Hippocampal formation (tissue), 2 donors: ENCODE measurements at places on chromosomes 4 and X.

GRCh38 chr4:958314-958665, 15.1 kb downstream of the DGKQ start:
- DNase-seq: no peak

DNA sequence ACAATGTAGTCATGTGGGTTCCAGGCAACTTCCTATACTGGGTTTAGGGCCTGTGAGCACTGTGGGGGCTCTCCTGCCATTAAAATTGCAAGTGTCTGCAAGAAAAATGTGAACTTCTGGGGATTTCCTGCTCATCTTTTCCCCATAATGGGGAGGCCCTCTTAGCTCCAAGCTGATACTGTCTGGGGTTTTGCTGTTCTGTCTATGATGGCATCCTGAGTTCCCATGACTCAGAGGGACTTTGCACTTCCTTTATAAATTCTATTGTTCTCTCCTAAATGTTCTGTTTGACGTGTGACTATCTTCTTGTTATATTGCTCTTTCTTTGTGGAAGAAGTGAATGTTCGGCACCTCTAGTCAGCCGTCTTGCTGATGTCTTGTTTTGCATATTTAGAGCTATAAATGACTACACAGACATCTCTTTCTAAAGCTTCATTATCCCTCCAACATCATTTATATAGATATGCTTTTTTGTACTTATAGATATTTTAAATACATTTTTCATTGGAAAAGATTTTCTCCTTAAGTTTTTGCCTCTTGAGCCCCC, 465.8 kb downstream of the NAF1 start:
- DNase-seq: no peak

DNA sequence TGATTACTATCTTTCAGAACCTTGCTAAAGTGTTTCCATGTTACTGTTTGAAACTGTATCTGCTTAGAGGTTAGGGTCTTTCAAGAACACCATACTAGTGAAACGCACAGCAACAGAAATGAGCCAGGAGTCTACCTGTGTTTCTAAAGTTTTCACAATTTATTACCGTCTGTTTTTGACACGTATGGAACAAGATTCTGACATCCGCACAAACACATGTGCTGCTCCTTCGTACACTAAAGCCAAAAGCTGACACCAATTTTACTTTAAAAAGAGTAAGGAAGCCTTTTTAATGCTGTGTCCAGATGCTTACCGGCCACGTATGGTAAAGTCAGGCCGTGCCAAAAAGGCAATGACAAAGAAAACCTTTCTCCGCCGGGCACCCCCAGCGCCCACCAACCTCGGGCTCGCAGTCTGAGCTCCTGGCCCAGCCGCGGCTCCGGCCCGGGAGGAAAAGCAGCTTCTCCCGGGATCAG, 532 bp downstream of the RPS4X start:
- no peak for DNase-seq

- no peak for DNase-seq
Observed at GRCh38 chrX:38452603-38453002, 100.2 kb downstream of the OTC start.

GRCh38 chrX:2654436-2655340, 36.4 kb upstream of the CD99 start:
- DNase-seq: no peak

DNA sequence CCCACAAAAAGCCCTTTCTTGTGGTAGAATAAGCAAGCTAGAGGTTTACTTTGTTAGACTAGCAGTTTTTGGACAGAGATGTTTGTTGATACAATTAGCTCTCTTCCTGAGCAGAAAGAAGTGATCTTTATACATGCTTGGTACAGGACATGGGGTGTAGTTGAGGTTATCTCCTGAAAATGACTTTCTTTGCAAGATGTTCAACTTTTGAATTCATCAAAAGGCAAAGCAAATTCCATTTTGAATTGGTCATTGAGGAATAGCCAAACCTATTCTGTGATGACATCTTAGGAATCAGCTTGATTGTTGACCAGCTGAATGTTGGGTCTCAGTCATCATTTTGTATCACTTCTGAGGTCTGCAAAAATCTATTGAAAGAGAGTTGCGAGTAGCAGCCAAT, 3.8 kb downstream of the CPE start:
- no peak for DNase-seq

GRCh38 chr4:112736718-112737135, 99.8 kb downstream of the LARP7 start:
- no peak for DNase-seq
